ENCODE measurements at places on chromosomes 1 and 21.

- DNase-seq: no peak
Measured at GRCh38 chr1:160810486-160810885, 14.5 kb downstream of the LY9 start.

DNA sequence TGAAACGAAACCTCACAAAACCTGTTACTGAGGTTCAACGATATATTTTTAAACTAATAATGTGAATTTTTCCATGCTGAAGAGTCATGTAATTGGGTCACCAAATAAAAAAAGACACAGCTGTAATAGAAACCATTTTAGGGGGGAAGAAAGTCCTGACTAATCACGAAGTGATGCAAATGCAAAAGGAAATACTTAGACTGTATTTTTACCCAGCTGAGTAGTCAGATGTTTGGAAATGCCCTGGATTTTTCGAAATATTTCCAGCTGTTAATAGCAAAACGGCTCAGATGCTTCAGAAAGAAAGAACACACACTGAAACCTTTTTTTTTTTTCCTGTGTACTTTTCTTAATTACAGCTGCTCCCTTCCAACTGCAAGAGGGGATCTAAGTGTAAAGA, 210.3 kb downstream of the SETD4 start:
- peak; percentile 57 for DNase-seq

DNA sequence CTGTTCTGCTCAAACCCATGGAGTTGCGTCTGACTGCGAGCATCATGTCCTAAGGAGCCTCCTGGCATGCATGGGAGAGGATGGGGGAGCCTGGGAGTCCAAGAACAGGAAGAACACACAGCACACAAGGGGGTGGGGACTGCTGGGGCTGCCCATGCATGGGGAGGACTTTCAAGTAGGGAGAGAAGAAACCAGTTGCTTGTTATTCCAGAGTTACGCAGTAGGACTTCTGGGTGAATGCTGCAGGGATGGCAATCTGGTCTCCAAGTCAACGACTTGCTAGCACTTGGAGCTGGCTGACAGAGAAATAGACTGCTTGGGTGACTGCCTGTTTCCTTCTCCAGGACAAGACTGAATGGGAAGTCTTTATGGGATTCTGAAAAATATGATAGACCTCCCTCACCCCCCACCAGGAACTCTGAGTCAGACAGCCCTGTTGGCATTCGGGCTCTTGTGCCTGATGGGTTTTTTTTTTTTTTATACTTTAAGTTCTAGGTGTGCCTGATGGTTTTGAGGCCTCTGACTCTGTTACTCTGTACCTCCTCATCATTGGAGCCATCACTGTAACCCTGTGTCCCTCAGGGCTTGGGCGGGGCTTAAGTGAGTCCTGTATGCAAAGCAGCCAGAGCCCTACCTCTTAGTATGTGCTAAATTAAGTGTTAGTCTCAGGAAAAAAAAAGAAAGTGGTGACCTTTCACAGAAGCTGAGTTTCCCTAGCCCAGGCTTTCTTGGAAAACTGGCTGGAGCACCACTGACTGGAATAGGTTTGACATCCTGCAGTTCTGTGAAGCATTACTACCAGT, 30.3 kb downstream of the MAP3K21 start:
- no peak for DNase-seq

DNA sequence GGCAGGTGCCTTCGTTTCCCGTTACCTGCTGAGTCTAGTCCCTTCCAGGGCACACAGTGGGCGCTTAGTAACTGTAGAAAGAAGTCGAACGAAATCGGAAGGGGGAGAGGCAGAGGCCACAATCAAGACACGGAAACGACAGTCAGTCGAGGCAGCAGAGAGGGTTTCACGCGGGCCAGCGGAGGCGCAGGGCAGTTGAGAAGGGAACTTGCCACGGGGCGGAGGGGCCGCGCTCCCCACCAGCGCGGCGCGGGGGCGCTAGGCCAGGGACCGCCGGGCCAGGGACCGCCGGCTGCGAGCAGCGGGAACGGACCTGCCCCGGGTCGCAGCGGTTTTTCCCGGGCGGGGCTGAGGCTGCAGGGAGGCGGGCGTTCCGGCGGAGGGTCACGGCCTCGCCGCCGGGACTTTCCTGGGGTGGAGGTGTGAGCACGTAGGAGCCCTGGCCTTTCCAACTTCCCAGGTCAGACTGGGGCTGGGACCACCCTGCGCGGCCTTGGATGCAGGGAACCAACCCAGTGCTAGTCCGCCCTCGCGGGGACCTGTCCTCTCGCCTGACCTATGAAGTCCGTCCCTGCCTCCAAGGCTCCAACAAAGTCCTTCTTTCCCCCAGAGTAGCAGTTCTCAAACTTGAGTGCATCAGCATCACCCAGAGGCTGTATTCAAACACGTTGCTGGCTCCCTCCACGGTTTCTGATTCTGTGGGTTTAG, 150.1 kb upstream of the FGGY start:
- DNase-seq: no peak

GRCh38 chr21:36579898-36580297, 100.0 kb upstream of the CLDN14 start:
- DNase-seq: no peak

GRCh38 chr1:72281637-72282270, 585 bp downstream of the NEGR1 start:
- peak; percentile 14 for DNase-seq

DNA sequence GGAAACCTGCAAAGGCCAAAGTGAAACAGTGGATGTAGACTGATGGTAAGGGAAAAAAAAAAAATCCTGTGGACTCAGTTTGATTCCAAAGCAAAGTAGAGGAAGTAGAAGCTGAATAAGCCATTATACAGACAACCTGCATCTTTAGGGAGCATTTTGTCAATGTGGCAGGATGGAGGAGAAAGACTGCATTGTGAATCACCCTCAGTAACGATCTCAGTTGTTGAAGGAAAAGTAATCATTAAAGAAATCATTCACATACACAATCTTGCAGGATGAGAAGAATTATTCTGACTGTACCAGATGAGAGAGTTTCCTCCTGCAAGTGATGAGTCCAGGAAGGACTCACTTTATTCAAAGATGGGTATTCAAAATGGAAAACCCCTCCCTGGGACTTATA, 45.1 kb upstream of the TRIM67 start:
- no peak for DNase-seq

DNA sequence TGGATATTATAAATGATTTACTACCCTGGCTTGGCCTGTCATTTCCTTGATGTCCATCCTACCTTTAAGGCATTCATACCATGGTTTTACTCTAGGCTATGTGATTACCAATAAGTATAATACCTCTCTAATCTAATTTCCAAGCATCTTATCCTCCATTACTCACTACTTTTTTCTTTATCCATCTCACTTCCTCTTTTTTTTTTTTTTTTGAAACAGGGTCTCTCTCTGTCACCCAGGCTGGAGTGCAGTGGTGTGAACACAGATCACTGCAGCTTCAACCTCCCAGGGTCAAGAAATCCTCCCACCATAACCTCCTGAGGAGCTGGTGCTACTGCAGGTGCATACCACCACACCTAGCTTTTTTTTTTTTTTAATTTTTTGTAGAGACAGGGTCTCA, 39.9 kb downstream of the INKA2 start:
- DNase-seq: no peak

DNA sequence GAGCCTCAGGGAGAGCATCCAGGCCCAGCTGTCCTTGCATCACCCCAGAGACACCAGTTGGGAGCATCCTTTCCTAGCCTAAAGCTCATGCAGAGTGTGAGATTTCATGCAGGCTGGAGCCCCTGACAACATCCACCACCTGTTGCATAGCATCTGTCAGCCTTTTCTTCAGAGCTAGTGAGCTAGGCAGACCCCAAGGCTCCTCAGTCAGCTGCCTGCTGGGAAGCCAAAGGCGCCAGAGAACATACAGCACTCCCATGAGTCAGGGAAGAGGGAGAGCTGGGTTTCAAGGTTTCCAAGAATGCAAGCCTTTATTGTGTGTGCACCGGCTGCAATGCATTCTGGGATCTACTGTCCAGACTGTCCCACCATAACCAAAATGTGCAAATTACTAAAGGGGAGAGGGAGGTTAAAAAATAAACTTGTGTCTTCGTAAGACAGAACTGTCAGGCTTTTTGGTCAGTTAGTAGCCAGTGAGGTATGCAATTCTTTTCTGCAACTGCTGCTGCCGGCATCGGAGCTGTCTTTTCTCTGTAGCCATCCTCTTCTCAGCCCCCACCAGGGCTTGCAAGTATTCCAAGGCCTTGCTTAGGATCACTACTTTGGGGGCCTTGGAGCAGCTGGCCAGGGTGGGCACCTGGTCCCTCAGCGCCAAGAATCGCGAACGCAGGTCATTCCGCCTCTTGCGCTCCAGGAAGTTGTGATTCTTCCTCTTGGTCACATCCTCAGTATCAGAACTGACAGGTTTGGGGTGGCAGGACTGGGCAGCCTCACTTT, 4.6 kb downstream of the MYCL start:
- no peak for DNase-seq

- DNase-seq: no peak
Measured at GRCh38 chr1:62513013-62513412, 76.2 kb downstream of the USP1 start.

- DNase-seq: no peak
Measured at GRCh38 chr21:14706712-14707510, 160.8 kb upstream of the SAMSN1 start.

DNA sequence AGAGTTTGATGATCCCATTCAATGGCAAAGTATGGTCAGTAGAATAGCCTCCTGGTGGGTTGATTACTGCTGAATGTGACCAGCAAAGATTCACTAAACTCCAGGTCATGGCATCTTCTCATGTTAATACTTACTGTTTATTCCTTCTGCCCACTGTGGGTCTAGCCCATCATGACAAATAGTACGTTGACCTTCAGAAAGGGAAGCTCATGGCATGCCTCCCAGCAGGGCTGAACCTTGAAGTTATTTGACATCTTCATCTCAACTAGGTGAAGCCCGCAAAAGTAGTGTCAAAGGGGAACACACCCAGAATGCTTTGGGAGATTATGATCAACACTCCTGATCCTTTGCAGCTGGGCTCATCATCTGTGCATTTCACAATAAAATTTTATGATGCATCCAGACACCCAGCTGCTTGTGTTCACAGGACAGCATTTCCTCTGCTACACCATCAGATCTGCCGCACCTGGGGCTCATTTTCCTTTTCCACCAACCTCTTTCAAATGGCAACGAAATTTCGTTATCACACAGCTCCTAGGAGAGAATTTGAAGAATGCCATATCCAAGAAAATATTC, 49.6 kb downstream of the HLX start:
- DNase-seq: peak; percentile 69

DNA sequence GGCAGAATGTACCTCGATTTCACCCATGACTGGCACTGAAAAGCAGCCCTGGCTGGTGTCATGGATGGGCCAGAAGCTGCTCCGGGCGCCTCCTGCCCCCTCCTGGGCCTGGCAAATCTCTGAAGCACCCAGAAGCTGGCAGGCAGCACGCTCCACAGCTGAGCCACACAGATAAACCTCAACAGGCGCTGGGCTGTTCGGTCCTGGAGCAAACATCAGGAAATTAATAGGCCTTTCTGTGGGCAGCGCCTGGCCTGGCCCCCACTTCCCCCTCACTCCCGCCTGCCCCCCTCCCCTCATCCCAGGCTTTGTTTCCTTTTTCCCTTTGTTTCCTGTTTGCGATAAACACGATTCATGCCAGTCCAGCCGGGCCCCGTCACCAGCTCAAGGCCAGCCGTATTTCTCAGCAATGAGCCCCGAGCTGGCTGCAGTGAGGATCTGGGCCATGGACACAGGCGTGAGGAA, 20.1 kb upstream of the DISP3 start:
- no peak for DNase-seq

DNA sequence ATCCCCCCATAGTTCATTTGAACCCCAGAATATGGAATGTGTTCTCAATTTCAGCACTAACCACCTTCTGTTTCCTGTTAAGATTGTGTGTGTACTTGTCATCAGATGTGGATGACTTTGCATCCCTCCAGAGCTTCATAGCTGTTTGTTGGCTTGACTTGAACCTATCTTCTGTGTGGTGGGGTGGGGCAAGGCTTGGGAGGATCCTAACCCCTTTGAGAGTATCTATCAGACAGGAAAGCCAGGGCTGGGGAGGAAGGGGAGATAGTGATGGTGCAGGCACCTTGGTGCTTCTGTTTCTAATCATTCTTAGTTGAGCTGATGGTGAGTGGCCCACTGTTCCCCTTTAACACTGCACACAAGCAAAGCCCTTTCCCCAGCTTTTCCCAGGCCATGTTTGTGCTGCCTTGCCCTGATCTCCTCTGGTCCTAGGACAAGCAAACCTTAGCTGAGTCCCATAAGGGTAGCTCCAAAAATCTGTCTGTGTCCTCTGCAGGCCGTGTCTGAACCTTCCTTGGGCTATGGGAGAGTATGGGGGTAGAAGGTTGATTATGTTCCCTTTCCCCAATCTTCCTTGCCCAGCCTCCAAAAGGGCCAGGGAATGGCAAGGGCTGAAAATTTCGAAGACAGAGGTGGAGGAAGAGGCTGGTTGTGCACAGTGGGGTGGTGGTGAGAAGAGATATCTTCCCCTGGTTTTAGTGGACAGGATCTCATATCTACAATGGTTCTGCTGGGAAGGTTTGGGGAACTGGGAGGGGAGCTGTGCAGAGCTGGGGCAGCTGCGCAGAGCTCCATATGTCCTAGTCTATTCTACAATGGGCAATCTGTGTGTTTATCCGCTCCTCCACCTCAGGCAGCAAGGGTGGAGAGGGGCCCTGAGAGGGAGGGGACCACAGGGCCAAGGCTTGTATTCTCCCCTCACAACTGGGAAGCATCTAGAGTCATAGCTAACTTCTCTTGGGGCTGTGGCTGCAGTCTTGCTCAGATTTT, 1.4 kb downstream of the NHLH1 start:
- DNase-seq: no peak

DNA sequence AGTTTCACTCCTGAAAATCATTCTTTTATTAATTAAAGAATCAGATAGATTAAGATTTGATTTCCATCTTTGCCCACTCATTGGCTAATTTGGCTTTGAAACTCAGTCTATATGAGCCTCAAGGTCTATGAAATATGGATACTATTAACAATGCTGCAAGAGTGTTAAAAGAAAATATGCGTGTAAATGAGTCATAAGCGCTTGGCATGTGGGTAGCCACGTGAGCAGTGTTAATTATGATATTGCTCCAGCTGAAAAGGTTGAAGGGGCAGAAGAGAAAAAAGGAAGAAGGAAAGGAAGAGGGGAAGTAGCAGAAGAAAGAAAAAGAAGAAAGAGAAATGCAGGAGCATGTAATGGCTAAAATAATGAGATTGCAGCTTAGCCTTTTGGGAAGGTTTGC, 151.4 kb downstream of the CHRM3 start:
- DNase-seq: no peak

DNA sequence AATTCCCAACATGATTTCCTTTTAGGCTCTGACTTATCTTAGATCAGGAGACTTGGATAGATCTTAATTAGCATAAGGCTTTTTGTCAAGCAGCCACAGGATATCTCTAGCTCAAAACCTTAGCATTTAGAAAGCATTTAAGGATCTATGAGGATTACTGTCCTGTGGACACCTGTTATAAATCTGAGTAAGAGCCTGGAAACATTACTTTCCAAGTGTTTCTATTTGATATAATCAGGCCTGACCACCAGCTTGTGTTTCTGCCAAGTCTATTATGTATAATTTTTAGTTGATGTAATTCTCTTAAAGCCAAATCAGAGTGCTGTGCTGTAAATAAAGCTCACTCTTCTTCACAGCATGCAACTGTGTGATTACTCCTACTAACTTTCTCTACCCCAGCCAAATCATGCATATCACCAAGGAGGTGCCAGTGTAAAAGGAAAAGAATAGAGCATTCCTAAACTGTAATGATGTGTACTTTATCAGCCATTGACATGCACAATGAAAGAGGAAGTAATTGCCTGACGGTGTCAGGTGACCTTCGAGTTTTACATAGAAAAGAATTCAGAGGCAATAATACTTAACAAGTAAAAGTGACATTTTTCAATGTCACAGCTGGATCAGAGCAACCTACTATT, 309.9 kb upstream of the PRMT6 start:
- DNase-seq: no peak

- no peak for DNase-seq
Measured at GRCh38 chr1:64473367-64473766, 3.4 kb downstream of the CACHD1 start.

Data from fibroblast of villous mesenchyme (primary cell).